GM23248 (cell line): ENCODE measurements at places on chromosomes 7 and 10. TPM values are rescaled to one million over a fixed set of nuclear protein-coding genes. Genes with fewer than 3 reads are reported as not detected.

- no peak overlapping the region for H3K27ac ChIP-seq
- H3K4me1 ChIP-seq: no peaks in the 10 kb centered on the region
- H3K36me3 ChIP-seq: 0 out of 2 replicates have a peak, but pooled peaks cover 5% of the 10 kb centered on the region
- no peaks in the 10 kb centered on the region for H3K27me3 ChIP-seq
- DNase-seq: no peak
Observed at GRCh38 chr7:128005117-128005516, 26.1 kb downstream of the LRRC4 start.

GRCh38 chr7:95469187-95469586 is 16.6 kb upstream of the ASB4 start:
- no peak for DNase-seq
- H3K27me3 ChIP-seq: no peaks in the 10 kb centered on the region
- no peak overlapping the region for H3K27ac ChIP-seq

DNA sequence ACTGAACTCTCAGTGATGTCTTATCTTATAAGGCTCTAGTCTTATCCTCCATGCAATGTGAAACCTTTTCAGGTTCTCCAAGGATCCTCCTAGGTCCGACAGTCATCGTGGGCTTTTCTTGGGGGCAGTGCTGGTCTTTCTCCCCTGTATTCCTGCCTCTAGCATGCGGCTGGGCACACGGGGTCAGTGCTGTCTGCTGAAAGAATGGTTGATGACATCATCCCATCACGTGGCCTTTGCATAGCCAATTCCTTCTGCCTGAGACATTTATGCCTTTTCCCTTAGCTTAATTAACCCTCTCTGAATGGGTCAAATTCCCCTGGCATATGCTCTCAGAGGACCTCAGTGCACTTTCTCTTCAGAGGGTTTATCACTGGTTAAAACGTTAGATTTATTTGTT is 27.0 kb upstream of the KCNK18 start:
- H3K27me3 ChIP-seq: peaks cover 72% of the 10 kb centered on the region
- no peak overlapping the region for H3K4me3 ChIP-seq
- H3K36me3 ChIP-seq: no peaks in the 10 kb centered on the region
- H3K4me1 ChIP-seq: no peaks in the 10 kb centered on the region

NKX6-2 gene
- 1.9 and 2.6 TPM in 2 replicates for polyA plus RNA-seq

HOXA10 gene
- 27.1 and 28.0 TPM in 2 replicates for polyA plus RNA-seq
